ENCODE measurements at places on chromosomes 1 and 21.

- no peak for DNase-seq
Observed at GRCh38 chr1:108075055-108075454, 110.1 kb upstream of the VAV3 start.

GRCh38 chr21:35989138-35989735 lies 71.1 kb downstream of the SETD4 start:
- no peak for DNase-seq

- no peak for DNase-seq
Observed at GRCh38 chr1:53951697-53952096, 5.5 kb downstream of the LRRC42 start.

DNA sequence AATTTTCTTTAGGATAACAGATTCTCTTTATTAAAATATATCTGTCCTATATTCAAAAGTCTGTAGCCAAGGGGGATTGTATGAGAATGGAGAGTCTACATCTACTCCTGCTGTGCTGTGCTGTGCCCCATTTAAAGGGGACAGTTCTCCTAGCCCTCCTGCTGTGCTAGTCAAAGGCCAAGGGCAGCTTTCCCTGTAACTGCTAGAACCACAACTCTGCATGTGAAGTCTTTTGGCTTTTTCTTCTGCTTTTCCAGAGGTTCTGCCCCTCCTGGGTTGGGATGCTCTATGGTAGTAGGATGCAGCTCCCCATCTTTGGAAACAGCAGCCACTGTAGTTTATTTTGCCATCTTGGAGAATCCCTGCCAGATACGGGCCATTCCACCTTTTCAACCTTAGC lies 197.5 kb upstream of the JUN start:
- DNase-seq, result no peak

DNA sequence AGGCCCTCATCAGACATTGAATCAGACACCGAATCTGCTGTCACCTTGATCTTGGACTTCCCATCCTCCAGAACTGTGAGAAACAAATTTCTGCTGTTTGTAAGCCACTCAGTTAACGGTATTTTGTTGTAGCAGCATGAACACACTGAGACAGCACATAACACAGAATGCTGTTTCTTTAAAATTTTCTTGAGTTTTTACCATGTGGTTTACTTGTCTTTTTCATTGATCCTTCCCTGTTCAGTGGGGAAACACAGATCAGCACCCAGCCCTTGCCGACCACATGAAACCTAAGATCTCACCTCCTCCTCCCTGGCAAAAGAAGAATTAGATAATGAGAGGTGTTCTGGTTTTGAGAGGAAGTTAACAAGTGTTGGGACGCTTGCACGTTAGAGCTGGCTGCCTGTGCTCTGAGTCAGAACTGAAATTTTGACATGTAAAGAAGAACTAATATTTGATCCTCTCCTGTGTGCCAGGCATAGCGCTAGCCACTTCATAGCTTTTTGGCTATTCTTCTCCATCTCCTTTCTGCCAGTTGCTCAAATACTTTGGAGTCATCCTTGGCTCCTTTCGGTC lies 179.6 kb downstream of the DHRS3 start:
- DNase-seq, result peak; percentile 9

- DNase-seq, result no peak
Observed at GRCh38 chr1:228339766-228340685, 66.6 kb downstream of the TRIM11 start.

DNA sequence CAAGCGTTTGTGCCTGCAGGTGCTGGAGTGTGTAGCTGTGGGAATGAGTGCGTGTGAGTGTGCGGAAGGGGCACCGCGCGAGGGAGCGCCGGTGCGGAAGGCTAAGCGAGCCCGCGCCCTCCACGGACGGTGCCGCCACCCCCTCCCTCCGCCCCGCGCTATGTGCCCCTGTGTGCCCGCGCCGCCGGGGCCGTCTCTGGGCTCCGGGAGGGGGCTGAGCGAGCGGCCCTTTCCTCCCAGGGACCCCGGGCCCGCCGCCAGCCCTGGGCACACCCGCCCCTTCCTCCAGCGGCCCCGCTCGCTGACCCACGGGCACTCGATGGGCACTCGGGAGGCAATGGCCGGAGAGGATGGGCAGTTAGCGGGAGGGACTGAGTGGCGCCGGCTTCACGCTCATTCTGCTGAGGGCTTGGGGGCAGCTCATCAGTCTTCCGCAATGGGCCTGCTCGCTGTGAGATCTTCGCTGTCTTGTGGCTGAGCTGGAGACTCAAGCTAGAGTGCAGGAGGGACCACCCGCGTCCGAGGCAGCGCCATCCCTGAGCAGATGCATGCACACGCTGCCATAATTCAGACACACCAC lies 8.6 kb upstream of the ADGRB2 start:
- DNase-seq, result no peak

DNA sequence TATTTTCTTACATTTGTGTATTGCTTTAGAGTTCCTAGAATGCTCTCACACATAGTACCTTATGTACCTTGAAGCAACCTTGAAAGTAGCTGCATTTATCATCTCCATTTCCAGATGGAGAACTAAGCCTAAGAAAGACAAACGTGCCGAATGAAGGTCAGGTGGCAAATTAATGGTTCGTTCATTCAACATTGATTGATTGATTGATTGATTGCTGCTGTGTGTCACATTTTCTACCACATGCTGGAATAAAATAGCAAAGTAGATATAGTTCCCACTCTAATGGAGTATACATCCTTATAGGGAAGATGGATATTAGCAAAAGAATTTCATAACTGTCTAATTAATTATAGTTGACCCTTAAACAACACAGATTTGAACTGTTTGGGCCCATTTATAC lies 172.2 kb downstream of the SDCCAG8 start:
- no peak for DNase-seq

Measured in GM12891 (cell line).